Metanephros (tissue), 2 donors: ENCODE measurements at places on chromosomes 3 and 15. TPM values are rescaled to one million over a fixed set of nuclear protein-coding genes. Genes with fewer than 3 reads are reported as not detected.

RARRES1 gene
- total RNA-seq: 22.3 TPM

FILIP1L gene
- total RNA-seq: 16.6 TPM

ABHD10 gene
- total RNA-seq: 51.6 TPM

STRIT1 gene
- 2.0 TPM for total RNA-seq

NRG4 gene
- 2.5 TPM for total RNA-seq

SEC62 gene
- total RNA-seq: 56.0 TPM

VWA5B2 gene
- 0.99 TPM for total RNA-seq

ARRDC4 gene
- total RNA-seq: 27.7 TPM

PLA2G4D gene
- total RNA-seq: not detected

HCLS1 gene
- 10.6 TPM for total RNA-seq

HTR3E gene
- total RNA-seq: not detected

GOLGA6B gene
- total RNA-seq: 0.23 TPM

PARP15 gene
- 1.6 TPM for total RNA-seq

MYEF2 gene
- 33.2 TPM for total RNA-seq

PDHB gene
- total RNA-seq: 62.1 TPM

CCR2 gene
- total RNA-seq: 4.7 TPM

CLEC3B gene
- total RNA-seq: 64.5 TPM

GCSAM gene
- total RNA-seq: 0.99 TPM

CHST2 gene
- total RNA-seq: 56.3 TPM

RASGRP1 gene
- 12.7 TPM for total RNA-seq

HYAL3 gene
- total RNA-seq: 3.7 TPM

GASK1A gene
- 11.2 TPM for total RNA-seq

CMTM8 gene
- 7.5 TPM for total RNA-seq

DLG1 gene
- 85.7 TPM for total RNA-seq

GOLGA6L22 gene
- total RNA-seq: not detected

THBS1 gene
- 309 TPM for total RNA-seq

SCAANT1 gene
- not detected for total RNA-seq

DISP2 gene
- total RNA-seq: 1.4 TPM

CHRM5 gene
- not detected for total RNA-seq

RETNLB gene
- total RNA-seq: not detected

GPR149 gene
- not detected for total RNA-seq

MINAR1 gene
- total RNA-seq: 1.1 TPM

MST1R gene
- total RNA-seq: 2.0 TPM

ILDR1 gene
- 6.4 TPM for total RNA-seq

TMEM43 gene
- total RNA-seq: 57.5 TPM

GOLGA8G gene
- total RNA-seq: not detected

EPHA3 gene
- total RNA-seq: 6.6 TPM

IQCH gene
- 4.8 TPM for total RNA-seq

HHLA2 gene
- total RNA-seq: 13.8 TPM

SGO1 gene
- total RNA-seq: 4.0 TPM

CHCHD6 gene
- total RNA-seq: 12.4 TPM

ZNF717 gene
- 22.6 TPM for total RNA-seq

KIF23 gene
- total RNA-seq: 17.9 TPM

HHATL gene
- 9.0 TPM for total RNA-seq

ACVR2B gene
- 24.1 TPM for total RNA-seq

IL16 gene
- total RNA-seq: 6.7 TPM
